ENCODE measurements at places on chromosomes 12 and 14. TPM values are rescaled to one million over a fixed set of nuclear protein-coding genes. Genes with fewer than 3 reads are reported as not detected.

The TSPAN11 gene
- total RNA-seq = 4.8 TPM

The SDS gene
- total RNA-seq = 0.62 TPM

The SNRPF gene
- total RNA-seq = 27.5 TPM

DNA sequence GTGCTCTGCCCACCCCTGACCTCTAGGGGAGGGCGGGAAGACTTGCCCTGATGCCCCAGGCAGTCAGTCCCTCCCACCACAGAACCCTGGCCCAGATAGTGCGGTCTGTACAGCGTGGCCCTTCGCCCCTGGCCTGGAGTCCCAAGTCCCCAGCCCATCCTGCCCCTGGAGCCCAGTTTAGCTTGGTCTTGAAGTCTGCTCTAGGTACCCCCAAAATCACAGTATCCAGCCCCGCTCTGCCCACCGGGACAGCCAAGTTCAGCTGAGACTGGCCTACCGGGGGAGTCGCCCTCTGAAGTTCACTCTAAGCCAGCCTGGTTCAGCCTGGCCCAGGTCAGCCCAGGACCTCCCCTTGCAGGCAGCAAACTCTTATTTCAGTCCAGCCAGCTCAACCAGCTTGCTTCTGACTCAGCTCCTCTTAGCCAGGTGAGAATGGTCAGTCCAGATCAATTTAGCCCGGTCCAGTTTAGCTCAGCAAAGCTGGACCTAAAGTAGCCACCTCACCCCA is 75.9 kb downstream of the TMEM121 start:
- no peak for DNase-seq

DNA sequence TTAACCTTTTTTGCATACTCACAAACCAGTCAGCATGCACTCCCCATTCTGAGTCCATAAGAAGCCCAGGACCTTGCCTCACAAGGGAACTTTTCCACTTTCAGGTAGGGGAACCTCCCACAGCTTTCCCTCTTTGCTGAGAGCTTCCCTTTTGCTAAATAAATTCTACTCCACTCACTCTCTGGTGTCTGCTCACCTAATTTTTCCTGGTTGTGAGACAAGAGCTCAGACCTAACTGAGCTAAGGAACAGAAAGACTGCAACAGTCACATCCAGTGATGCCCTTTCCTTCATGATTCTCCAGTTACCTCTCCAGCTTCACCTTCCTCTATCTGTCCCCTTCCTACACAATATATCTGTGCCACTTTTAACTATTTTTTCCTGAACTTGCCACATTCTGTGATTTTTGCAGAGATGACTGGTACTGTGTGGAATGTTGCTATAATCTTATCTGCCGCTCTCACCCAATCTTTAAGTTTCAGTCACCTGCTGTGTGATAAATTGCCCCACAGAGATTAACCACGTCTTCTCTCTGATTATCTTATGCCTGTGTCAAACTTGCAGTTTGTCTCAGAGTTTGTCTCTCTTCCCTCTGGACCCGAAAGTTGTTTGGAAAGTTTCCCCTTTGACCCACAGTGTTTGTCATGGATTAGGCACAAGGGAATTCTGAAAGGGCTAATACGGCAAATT is 737.1 kb upstream of the FLRT2 start:
- DNase-seq = no peak

DNA sequence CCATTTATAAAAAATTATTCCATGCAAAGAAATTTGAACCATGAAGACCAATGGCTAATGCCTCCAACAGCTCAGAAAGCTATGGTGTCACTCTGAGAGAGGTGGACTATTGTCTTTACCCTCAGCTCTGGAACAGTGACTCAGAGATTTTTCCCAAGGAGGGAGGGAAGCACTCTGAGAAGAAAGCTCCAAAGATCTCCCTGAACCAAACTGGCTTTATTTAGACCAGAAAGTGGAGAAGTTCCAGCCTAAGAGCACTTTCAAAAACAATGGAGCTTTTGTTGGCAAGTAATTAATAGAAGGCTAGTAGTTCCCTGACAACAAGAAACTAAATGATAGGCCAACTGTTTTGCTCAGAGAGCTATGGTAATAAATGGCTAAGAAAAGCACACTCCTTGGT is 599.9 kb upstream of the MDGA2 start:
- no peak for DNase-seq

DNA sequence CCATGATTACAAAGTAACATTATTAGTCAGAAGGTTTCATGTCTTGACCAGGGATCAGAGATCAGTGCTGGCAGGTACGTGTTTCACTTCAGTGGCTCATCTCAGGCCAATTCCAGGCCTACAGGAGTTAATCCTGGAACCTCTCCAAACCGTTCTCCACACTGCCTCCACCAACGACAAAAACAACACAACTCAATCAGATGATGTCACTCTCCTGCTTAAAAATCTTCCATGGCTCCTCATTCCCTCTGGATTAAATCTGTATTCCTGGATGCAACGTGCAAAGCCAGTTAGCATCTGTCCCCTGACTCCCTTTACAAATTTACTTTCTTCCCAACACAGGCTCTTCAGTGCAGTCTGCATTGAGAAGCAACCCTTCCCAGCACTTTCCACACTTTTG is 34.3 kb upstream of the TXNRD1 start:
- no peak for DNase-seq

GRCh38 chr12:96874211-96874610 is 32.8 kb upstream of the NEDD1 start:
- DNase-seq = no peak

DNA sequence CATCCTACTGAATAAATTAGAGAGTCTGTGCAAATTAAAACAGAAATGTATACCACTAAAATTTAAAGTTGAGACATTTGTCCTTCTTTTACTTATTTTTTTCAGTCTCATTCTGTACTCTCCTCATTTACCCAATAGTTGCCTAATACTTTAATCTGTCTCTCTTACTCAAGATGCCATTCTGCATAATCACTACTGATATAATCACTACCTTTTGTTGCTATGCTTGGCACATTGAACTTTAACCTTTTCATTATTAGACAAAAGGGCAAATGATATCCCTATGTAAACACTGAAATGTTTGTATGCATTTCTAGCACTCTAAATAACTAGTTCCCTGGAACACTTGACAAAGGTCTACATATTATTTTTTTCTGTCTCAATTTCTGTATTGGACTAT is 1108.3 kb upstream of the FLRT2 start:
- DNase-seq = no peak
